NCI-H526 (cell line): ENCODE measurements at places on chromosomes 7 and 10.

GRCh38 chr7:159226011-159226702 lies 81.5 kb upstream of the VIPR2 start:
- no peak for DNase-seq

DNA sequence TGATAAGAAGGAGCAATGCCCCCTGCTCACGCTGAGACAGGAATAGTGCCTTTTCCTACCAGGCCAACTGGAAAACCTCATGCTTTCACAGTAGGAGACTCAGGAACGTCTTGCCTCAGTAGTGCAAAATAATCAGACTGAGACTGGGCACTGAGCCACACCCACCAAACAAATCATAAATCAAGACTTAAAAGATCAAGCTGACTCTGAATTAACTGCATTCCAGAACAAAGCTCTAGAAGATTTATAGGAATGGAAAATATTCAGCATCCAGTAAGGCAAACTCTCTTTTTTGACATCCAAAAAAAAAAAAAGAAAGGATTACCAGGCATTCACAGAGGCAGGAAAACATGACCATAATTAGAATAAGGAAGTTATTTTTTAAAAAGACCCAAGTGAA lies 30.5 kb upstream of the SLC18A3 start:
- no peak for DNase-seq

GRCh38 chr10:61565819-61566560 lies 96.7 kb upstream of the CABCOCO1 start:
- DNase-seq, result no peak

DNA sequence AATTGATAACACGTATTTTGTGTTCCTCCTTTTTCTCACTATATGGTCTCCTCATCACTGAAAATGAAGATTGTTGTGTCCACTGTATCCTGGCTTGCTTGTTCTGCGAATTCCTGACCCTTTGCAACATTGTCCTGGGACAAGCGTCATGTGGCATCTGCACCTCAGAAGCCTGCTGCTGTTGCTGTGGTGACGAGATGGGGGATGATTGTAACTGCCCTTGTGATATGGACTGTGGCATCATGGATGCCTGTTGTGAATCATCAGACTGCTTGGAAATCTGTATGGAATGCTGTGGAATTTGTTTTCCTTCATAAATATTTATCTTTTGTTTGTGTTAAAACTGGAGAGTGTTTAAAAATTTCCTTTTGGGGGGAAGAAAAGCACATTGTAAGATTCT lies 93.7 kb downstream of the MDFIC start:
- no peak for DNase-seq

GRCh38 chr10:86046845-86047460 lies 319.6 kb downstream of the GRID1 start:
- DNase-seq, result no peak

GRCh38 chr7:98553666-98554065 lies 63.4 kb upstream of the NPTX2 start:
- no peak for DNase-seq

DNA sequence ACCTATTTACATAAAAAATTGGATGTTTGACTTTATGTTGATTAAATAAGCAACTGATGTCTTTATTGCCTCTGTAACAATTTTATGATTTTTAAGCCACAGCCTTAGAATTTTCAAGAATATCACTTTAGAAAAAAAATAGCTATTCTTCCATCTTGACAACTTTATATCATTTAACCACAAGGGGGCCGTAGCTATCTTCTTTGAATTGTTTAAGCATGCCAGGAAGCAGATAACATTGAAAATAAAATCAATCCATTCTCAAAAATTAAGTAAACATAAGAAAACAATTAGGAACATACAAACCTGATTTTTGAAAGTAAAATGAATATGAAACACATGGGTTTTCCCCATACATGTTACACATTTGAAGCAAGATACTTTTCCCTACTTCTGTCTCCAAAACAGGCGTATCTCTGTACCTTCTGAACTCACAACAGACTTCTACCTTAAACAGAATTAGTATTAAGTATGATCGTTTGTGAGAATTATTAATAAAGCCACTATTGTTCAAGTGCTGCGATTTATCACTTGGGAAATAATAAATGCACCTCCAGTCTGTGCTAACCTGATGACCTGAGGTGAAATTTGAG lies 209.0 kb downstream of the CACNA2D1 start:
- DNase-seq, result peak; percentile 34

DNA sequence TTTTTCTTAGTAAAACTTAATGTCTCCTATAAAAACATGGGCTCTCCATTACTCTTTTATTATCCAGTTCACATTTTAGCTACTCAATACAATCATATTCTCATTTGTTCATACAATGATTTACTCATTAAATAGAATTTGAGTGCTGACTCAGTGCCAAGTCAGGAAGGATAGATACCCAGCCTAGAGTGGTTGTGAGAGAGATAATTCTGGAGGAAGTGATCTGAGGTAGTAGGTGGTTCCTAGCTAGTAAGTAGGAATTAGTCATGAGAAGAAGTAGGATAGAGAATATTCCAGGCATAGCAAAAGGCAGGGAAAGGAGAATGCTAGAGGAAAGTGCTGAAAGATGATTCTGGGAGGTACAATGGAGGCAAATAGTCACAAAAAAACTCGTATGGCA lies 133.5 kb upstream of the MBL2 start:
- no peak for DNase-seq

GRCh38 chr7:145848691-145849090 lies 267.9 kb upstream of the CNTNAP2 start:
- peak; percentile 36 for DNase-seq

- no peak for DNase-seq
Observed at GRCh38 chr7:134875867-134876266, 96.4 kb downstream of the CALD1 start.

DNA sequence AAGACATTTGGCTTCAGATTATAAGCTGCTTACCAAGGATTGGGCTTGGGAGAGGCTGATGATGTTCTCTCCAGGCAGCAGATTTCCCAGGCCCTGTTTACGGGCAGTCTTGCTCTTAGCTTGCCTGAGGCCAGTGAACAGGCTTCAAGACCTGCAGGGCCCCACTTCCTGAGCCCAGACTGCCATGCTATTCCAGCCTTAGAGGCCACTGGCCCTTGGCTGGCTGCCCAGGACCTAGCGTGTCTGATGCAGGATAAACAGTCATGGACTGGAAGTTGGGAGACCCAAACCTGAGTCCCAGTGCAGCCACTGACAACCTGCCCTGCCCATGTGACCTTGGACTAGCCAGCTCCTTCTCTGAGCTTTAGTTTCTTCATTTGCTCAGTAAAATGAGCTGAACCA lies 2.9 kb downstream of the PRXL2A start:
- no peak for DNase-seq

DNA sequence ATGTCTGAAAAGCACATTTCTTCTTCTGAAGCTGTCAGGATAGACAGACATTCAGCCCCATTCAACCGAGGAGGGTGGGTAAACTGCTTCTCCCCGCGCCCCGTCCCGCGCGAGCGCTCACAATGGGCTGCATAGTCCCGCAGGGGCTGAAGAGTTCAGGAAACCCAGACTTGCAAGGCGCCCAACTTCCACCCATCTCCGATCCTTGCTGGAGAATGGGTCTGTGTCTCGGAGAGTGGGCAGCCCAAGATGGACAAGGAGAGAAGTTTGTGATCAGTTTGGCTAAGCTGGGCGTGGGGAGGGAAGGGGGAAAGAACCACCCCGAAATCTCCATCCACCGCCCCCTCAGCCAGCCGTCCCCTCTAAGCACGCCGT lies 686 bp downstream of the AASS start:
- DNase-seq, result no peak

- no peak for DNase-seq
Observed at GRCh38 chr10:89563861-89564478, 28.6 kb upstream of the SLC16A12 start.

DNA sequence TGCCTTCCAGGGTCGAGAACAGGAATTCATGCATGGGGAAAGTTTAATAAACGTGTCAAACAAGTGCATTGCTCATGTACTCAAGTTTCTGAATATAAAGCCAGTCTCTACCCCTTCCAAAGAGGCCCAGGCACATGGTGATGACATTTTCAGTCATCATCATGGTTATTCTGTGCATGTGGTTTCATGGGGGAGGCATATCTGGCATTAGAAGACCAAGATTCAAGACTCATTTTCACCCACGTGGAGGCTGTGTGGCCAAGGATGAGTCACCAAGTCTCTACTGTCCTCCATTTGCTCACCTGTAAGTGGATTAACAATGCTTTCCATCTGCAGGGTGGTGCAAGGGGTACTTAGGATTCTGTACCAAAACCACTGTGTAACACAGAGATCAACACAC lies 34.0 kb upstream of the CNPY1 start:
- DNase-seq, result no peak

GRCh38 chr7:69728304-69728703 lies 130.0 kb downstream of the AUTS2 start:
- no peak for DNase-seq

- DNase-seq, result peak; percentile 60
Observed at GRCh38 chr7:18420748-18421147, 74.8 kb upstream of the HDAC9 start.

GRCh38 chr10:3720228-3721019 lies 64.6 kb downstream of the KLF6 start:
- no peak for DNase-seq

- peak; percentile 91 for DNase-seq
Observed at GRCh38 chr7:20217193-20217948, at the start of gene MACC1. MACC1 (minus strand) TSS chr7:20217384; CDS start chr7:20161862, 55,522 bp downstream.

DNA sequence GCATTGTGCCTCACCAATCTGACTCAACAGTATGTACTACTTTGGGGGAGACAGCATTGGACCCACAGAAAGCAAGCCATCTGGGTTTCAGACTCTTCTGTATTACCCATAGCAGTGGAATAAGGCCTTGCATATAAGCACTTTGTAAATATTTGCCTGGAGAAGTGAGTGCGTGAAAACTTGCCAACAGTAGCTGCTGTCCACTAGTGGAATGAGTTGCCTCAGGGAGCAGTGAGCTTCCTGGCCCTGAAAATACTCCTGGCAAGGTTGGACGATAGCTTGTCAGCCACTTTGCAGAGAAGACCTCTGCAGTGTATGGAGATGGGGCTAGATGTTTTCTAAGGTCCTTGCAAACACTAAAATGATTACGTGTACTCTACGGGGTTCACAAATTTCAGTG lies 21.6 kb downstream of the GARS1 start:
- no peak for DNase-seq

DNA sequence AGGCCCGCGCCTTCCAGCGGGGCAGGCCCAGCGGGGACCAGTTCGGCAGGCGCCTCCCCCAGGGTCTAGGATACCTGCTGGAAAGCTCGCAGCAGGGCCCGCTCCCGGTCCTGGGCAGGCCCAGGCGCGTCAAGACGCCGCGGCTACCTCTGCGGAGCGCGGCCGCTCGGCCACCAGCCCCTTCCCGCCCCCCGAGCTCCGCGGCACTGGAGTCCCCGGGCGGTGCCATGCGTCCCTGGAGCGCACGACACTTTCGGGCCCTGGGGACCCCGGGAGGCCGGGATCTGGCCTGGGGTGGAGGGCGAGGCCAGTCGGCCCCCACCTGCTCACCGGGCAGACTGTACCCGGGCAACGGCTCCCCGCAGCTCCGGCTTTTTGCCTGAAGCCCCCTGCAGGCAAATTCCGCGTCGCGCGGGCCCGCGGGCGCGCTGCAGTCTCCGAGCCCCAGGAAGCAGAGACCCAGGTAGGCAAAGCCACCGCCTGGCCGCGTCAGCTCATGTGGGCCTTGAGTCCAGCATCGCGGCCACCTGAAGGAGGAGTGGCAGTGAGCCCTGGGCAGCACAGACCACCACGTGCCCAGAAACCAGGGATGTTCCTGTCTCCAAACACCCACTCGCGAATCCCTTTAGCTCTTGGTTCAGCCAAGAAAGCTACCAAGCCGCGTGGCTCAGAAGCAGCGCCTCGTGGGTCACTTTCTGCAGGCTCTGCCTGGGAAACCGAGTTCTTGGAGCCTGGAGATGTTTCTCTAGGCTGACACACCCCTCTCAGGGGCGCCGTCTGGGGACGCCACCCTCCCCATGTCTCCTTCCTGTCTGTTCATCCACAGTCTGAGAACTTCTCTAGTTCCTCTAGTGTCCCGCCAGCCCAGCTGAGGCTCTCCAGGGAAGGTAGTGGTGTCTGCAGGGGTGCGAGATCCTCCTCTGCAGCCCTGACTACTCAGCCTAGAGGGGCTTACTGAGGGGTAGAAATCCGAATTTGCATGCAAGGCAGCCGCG lies 46.1 kb upstream of the APBB1IP start:
- DNase-seq, result no peak

DNA sequence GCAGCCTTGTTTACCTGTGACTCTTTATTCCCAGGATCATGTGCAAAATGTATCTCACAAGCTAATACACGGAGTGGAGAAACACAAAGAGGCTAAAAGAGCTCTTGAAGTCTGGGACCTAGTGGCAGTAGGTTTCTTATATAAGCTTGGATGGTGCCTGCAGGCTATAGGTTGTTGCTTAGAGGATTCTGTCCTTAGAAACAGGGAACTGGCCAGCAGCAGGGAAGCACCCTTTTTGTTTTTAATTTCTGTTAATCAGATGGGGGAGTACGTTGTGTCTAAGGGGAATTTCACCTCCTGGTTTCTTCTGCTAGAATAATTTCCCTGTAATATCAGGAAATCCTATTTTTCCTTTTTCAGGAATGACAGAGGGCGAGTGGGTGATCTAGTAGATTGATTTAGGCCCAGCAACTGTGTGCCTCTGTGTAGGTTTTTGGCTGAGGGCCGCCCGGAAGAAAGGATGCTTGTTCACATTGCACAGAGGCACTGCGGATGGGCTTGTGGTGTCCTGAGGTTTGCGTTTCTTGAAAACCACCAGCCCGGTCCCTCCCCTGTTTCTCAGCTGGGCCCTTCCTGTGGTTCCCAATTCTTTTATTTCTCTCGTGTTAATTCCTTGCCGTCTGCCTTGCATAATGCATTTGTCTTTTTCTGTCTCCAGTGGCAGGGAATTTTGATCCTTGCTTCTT lies 158.0 kb downstream of the CAMK1D start:
- no peak for DNase-seq

DNA sequence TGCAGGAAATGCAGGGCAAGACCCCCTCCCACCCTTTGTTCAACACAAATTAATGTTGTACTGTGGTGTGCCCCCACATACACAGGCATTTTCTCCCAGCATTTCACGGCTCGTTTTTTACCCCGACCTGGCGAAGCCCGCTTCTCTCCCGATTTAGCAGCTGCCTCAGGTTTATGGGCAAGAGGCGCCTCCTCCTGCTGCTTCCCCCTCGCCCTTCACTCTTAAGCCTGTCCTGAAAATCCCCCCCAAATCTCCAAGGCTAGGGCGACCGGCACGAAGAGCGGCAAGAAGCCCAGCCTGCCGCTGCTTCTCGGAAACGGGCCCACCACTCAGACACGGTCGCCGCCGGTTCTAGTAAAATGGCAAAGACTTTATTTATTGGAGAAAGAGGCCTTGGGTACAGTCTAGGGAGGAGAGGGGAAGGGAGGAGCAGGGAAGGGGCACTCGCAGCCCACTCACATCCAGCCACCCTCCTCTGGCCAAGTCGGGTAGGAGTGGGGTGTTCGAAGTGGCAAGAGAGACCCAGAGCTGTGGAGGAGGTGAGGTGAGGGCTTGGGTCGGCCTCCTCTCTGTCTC lies 3.3 kb downstream of the LBX1 start:
- no peak for DNase-seq

DNA sequence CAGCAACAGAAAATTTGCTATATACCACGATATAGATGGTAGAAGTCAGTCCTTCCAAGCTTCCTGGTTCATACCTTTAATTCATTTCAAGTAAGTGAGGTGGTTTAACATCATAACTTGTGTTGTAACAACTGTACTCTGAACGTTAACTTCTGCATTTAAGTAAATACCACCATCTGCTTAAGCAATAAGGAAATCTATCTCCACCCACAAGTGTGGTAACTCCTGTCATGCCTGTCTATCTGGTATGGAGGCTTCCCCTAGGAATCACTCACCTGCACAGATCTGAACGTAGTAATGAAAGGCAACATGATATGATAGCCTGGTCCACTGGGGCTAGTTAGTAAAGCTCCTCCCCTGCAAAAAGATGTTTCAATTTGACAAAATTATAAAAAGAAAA lies 2.3 kb downstream of the ERLIN1 start:
- peak; percentile 29 for DNase-seq

GRCh38 chr7:542713-543500 lies 23.3 kb upstream of the PDGFA start:
- DNase-seq, result no peak
